HTR-8/SVneo (cell line): ENCODE measurements at places on chromosomes 1 and 21.

DNA sequence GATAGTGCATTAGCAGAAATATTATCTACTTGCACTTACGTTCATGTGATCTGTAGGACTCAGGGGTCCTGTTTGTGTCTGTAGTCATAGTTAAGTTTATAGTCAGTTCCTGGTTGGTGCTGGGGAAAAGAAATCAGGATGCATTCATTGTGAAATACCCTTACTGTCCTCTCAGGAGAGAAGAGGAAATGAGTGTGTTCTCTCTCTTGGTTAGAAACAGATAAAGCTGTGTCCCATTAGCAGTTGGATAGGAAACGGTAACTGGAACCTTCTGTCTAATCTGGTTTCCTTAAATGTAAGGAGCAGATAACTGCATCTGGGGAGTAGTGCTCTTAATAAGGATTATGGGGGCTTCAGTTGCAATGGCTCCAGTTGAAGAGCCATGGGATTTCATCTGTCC lies 8.9 kb downstream of the SDCCAG8 start:
- no peak for DNase-seq

- no peak for DNase-seq
These were observed 6.4 kb upstream of the DUSP12 start for GRCh38 chr1:161743231-161743630.

DNA sequence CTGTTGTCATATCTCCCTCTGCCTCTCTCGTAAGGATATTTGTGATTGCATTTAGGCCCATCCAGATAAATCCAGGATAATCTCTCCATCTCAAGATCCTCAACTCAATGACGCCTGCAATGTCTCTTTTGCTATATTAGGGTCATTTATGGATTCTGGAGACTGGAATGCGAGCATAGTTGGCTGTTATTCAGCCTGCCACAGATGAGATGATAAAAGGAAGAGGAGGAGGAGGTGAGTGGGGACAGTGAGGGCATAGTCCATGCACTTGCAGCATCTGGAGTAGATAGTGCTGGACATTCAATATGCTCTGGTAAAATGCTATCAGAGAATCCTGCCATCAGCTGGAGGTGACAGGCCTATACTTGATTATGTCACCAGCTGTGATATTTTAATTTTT lies 131.6 kb upstream of the CACNA1E start:
- no peak for DNase-seq

DNA sequence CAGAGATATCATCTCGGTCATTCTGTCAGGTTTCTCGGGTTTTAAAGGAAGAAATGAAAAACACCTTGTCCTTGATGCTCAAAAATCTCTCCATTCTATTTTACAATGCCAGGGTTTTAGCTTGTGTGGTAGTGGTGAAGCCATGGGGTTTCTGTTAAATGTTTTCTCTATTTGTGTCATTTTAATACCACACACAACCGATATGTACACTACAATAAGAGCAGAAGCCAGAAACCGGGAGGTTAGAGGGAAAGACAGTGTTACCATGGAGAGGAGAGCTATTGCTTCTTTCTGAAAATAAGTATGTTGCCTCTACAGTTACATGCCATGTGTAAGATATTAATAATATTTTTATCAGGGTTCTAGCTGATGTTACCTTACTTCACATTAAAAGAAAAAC lies 2.8 kb downstream of the SLC35D1 start:
- no peak for DNase-seq

GRCh38 chr1:18183533-18183932 lies 75.9 kb downstream of the IGSF21 start:
- DNase-seq: no peak

- DNase-seq: no peak
These were observed 58.4 kb downstream of the NFIA start for GRCh38 chr1:61140778-61141177.
